ENCODE measurements at places on chromosomes 5 and 9.

GRCh38 chr5:18461766-18462165, 827.5 kb downstream of the TAF11L14 start:
- DNase-seq, result no peak

DNA sequence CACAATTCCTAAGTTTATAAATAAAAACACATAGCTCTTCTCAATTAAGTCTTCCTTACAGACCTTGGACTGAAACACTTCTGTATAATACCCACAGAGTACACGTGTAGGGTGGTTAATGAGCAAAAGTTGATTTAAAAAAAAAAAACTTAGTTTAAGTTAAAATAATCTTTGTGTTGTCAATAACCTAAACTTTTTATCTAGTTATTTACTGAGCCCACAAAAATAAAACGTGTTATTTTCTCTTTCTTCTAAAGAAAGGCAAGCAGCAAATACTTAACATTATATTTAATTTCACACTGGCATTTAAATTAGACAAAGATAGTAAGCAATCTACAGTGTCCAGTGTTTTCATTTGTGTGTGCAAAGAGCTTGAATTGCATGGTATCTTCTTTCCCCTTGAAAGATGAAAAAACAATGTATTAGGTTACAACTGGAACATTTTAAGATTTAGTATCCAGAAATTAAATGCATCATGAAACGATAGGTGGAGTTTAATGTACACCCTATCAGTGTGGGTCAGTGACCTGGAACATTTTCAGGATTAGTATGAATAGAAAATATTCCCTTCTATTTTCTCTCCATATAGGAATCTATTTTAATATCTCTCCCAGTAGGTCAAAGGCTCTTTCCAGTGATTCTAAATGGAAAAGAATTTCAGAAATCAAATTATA, 1014.8 kb downstream of the NR2F1-AS1 start:
- no peak for DNase-seq

- DNase-seq, result peak; percentile 91
Measured at GRCh38 chr5:1801222-1801966, at the start of gene NDUFS6. TSS of gene NDUFS6 (plus strand) at chr5:1801407. CDS start at chr5:1801418, 11 bp downstream.

GRCh38 chr9:134066526-134066912, 1.3 kb downstream of the BRD3 start:
- DNase-seq, result peak; percentile 66

- no peak for DNase-seq
Measured at GRCh38 chr9:35470894-35471293, 19.0 kb upstream of the RUSC2 start.

DNA sequence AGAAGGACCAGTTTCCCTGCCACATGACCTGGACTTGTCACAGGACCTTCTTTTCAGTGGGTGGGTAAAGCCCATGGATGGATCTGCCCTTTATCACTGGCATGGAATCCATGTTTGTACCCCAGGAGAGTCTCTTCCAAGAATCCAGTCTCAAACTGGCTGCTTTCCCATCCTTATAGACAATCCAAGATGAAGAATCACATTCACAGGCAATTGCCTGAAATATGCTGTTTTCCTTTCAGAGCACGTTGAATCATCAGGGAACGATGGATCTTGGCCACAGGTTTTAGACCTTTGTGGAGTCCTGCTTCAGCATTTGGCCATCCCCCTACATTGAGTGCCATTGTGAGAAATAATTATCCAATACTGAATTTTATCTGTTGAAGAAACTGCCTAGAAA, 319.8 kb downstream of the ASTN2 start:
- no peak for DNase-seq

GRCh38 chr9:20604562-20604961, 17.7 kb downstream of the MLLT3 start:
- no peak for DNase-seq

DNA sequence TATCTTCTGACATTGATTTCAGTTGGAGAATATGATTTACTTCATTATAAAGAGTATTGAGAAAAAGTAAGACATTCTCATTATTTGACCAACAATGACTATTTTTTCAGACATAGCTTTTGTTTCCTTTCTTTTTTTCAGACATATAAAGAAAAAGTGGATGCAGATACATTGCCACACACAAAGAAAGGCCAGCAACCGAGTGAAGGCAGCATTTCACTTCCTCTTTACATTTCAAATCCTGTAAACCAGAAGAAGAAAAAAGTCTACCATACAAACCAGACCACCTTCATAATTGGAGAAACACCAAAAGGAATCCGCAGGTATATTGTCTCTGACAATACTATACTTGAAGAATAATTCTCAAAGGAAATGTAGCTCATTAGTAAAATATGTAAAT, 128.9 kb downstream of the ERCC6L2 start:
- DNase-seq, result no peak

GRCh38 chr9:19385786-19386501, 5.9 kb upstream of the RPS6 start:
- peak; percentile 87 for DNase-seq

DNA sequence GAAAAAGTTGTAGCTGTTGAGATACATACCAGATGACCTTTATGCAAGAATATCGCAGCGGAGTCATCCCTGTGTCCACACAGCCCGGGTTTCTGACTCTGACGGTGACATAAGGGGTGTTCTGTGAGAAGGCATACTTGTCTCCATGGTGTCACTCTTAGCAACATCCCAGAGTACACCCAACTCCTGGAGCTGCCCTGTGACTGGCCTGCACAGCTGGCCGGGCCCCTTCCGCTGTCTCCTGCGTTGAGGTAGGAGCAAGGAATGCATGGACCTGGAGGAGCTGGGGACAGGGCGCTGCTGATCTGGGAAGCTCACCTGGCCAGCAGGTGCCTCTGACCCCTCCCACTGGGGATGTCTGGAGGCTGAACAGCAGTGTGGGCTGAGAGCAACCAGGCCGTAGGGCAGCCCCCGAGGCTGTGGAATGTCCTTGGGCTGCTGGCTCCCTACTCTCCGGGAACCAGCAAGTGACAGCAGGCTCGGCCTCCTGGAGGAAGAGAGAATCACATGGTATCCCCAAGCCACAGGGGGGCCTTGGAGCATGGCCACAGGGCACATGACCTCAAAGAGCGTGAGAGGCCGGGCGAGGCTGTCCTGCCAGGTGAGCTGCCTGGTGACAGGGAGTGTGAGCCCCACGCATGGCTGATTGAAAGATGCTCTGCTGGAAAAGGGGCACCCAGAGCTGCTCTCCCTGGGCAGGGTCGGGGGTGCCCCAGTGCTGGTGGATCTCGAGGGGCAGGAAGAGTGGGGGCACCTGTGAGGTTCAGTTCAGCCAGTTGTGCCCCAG, 113.4 kb downstream of the MRPL36 start:
- DNase-seq, result no peak

DNA sequence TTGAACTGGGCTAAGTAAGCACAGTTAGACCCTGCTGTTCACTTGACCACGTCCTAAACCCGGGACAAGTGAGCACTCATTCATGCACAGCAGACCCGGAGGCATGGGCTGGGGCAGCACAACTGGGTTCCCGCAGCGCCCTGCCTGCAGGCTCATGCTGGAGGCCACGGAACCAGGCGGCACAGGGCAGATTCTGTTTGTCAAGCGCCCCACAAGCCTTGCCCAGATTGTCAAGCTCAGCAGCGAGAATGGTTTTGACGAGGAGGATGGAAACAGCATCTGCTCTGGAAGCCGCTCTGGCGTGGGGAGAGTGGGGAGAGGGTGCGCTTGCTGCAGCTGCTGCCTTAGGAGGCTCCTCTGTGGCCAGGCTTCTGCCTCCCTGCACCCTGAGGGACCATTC, 32.7 kb downstream of the PRRT1B start:
- no peak for DNase-seq

DNA sequence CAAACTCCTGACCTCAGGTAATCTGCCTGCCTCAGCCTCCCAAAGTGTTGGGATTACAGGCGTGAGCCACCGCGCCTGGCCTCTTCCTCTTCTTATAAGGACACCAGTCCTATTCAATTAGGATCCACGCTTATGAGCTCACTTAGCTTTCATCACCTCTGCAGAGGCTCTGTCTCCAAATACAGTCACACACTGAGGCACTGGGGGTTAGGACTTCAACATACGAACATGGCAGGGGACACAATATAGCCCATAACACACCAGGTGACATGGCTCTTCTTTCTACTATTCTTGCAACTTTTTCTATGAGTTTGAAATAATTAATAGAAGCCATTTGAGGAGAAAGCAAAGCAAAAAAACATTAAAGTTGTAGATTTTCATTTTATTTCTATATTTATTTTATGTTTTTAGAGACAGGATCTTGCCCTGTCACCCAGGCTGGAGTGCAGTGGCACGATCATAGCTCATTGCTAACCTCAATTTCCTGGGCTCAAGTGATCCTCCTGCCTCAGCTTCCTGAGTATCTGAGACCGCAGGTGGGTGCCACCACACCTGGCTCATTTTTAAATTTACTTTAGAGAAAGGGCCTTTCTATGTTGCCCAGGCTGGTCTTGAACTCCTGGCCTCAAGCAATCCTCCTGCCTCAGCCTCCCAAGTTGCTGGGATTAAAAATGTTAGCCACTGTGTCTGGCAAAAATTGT, 6.0 kb upstream of the PRRT1B start:
- DNase-seq, result no peak

GRCh38 chr5:91343916-91344315, 39.2 kb downstream of the ARRDC3 start:
- no peak for DNase-seq

DNA sequence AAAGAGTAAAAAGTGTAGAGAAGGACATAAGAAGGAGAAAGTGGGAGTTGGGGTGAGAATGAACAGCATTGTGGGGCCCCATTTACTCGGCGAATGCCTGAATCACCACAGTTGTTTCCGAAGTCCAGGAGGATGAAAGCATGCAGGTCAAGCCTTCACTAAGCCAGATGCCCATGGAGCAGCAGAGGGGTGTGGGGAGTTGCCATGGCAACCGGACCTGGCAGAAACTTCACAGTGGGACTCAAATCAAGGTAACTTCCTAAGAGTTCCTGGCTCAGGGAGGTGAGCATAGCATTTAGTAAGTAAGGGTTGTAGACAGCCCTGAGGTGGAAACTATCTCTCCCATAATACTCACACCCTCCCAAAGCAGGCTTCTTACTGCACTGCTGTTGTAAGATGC, 357.1 kb downstream of the TRIM32 start:
- DNase-seq, result no peak

- no peak for DNase-seq
Measured at GRCh38 chr5:17796757-17797396, 162.6 kb downstream of the TAF11L14 start.

DNA sequence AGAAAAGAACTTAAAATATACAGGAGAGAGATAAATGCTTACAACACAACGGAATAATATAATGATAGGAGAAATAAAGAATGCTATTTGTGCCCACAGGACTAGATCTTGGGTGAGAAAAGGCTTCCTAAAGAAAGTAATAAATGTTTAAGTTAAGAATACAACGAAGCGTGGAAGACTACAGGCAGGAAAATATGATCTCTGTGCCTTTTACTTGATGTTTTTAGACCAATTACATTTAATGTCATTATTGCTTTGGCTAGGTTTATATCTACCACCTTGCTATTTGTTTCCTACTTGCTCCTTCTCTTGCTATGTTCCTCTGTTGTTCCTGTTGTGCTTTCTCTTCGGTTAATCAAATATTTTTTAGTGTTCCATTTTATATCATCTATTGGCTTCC, 80.2 kb upstream of the GOLGA1 start:
- no peak for DNase-seq

DNA sequence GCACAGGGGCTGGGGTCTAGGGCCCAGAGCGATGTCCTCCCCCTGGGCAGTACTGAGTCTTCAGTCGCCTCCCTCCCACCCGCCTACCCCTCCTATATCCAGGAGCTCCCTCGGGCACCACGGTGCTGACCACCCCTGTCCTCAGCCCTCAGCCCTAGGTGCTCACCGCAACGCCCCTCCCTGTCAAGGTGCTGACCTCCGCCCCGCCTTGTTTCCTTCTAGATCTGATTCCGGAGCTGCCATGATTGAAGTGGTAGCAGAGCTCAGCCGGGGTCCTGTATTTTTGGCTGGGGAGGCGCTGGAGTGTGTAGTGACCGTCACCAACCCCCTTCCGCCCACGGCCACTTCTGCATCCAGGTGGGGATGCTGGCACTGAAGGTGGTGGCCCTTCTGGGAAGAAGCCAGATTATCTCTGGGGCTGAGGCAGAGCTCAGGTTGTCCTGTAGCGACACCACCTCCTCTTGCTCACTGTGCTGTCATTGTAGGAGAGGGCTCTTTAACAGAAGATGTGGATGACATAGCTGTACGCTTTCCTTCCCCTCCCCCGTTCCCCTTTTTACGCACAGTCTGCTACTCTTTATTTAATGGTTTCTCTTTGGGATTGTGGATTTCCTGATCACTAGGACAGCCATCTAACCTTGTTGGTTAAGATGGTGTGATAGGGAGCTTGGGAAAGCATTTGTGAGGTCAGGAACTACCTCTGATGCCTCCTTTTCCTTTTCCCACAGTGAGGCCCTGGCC, 598 bp downstream of the RGP1 start:
- DNase-seq, result peak; percentile 42

GRCh38 chr9:109857336-109857735, 77.3 kb downstream of the PALM2AKAP2 start:
- no peak for DNase-seq

DNA sequence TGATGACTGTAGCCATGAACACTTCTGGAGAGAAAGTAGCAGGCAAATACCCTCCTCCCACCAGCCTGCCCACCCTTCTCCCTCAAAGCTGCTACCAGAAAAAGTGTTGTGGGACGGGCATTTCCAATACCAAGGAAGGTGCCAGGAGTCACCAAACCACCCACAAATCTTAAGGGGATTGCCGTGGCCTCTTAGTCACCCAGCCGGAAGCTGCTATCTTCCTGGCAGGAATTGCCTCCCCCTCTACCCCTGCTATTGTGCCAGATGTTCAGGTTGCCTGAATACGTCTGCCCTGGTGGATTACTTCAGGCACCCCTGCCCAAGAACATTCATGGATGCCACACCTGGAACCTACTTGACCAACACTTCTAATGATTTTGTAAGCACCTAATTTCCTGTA, 156.1 kb downstream of the TTC39B start:
- no peak for DNase-seq

GRCh38 chr5:68257210-68257609, 41.7 kb downstream of the PIK3R1 start:
- DNase-seq, result no peak

DNA sequence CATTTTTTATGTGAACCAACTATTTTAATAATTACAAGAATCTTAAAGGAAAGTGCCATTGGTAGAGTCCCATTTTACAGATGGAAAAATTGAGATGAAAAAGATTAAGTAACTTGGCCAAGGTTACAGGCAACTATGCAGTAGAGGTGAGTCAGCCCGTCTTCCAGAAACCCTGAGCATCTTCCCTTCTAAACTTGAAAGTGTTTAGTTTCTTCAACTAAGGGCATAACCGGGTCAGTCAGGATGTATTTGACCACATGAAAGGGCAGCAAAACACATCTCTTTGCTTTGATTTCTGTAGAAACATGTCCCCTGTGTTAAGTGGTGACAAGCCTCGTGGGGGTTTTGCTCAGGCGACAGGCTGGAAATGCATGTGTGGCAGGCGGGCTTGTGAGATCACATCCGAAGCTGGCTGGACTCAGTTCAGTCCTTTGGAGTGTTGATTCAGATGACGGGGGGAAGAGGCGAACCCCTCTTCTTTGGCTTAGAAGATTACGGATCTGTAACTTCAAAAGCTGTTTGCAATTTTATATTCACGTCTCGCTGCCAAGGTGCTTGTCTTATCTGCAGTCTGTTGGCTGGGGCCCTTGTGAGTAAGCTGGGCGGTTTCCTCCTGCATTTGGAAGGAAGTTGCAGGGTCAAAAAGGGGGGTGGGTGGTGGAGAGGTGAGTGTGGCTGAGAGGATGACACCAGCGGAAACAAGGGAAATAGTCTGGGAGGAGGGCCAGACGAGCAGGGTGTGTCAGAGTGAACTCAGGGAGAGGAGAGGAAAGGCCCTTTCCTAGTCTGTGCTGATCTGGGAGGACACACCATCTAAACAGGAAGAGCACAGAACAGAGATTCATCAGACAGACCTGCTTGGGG, 78.9 kb upstream of the RPS23 start:
- peak; percentile 79 for DNase-seq

GRCh38 chr5:143064218-143064641, 294.1 kb downstream of the ARHGAP26 start:
- DNase-seq, result no peak
